Activated CD4-positive, CD25-positive, alpha-beta regulatory T cell treated with anti-CD3 and anti-CD28 coated beads, Interleukin-2, amount 50 U/mL, for 72 hours (primary cell): ENCODE measurements at places on chromosomes 6 and 20.

- DNase-seq, result no peak
Observed at GRCh38 chr6:115977220-115977619, 83.5 kb downstream of the FRK start.

- no peak for DNase-seq
Observed at GRCh38 chr20:60078351-60079250, 120.4 kb downstream of the CDH26 start.

DNA sequence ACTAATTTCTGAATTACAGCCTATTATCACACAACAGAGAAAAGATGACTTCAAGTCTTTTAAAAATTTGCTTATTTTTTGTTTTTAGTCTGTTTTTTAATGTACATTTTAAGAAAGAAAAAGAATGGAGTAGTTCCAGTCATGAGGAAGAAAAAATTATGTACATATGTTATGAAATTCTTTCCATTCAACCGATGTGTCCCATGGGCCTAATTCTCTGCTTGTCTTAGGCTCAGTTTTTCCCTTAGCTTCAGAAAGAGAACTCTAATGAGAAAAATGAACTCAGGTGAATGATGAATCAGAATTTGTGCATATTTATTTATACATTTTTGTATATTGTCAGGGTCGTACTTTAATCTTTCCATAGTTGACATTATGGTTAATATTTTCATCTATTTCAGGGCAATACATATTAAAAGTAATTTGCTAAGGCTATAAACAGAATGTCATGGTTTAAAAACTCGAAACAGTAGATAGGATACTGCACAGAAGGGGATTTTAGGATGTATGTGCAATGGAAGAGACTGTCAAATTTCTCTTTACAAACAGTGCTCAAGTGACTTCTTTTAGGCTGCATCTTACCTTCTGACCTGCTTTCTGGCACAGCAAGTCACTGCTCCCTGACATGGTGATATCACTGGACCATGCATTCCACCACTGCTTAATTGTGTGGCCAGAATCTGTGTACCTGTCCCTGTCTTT lies 153.1 kb downstream of the EPHA7 start:
- no peak for DNase-seq

GRCh38 chr20:50930139-50930975 lies 880 bp downstream of the ADNP start:
- DNase-seq, result peak; percentile 55

DNA sequence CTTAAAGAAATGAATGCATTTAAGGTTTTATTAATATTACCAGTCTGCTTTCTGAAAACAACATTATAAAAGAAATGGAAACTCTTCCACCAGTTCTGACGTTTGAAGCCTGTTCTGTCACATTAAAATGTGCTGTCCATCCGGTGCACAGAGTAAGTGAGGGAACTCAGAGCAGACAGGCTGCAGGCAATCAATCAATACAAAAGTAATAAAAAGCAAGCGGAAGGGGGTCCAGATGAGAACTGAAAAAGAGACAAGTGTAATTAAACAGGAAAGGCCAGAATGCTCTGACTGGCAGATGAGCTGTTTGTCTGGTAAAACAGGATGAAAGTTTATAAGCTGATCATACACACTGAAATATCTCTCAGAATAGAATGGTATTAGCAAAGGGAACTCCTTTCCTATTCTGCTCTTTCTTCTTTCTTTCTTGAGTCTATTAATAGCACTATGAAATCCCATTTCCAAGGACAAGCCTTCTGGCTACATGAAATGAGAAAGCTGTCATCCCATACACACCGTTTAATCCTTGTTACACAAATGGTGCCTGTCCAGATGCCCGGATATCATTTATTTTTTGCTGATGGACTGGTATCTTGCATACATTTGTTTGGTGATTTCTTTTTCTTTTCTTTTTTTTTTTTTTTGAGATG lies 94.3 kb downstream of the RAMACL start:
- DNase-seq, result no peak

- no peak for DNase-seq
Observed at GRCh38 chr6:153437193-153437592, 306.1 kb upstream of the RGS17 start.

DNA sequence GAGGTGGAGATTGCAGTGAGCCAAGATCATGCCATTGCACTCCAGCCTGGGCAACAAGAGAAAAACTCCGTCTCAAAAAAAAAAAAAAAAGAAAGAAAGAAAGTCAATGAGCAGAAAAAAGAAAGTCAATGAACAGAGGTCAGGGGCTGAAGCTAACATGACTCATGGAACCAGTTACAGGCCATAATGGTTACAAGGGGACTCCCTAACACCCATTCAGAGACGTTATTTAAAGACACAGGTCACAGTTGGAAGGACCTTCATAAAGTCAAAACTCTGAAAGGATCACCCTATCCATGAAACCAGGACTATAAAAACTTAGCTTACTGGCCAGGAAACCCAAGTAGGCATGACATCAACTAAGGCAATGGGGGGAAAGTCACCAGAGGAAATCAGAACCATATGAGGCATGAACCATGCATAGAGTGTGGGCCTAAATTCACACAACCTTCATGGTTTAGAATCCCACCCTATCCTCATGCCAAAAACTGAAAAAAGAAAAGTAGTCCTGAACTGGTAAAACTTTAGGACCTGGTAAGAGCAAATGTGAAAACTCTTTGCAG lies 18.2 kb downstream of the FBXL4 start:
- no peak for DNase-seq

- DNase-seq, result no peak
Observed at GRCh38 chr6:57207141-57207540, 15.0 kb downstream of the RAB23 start.

DNA sequence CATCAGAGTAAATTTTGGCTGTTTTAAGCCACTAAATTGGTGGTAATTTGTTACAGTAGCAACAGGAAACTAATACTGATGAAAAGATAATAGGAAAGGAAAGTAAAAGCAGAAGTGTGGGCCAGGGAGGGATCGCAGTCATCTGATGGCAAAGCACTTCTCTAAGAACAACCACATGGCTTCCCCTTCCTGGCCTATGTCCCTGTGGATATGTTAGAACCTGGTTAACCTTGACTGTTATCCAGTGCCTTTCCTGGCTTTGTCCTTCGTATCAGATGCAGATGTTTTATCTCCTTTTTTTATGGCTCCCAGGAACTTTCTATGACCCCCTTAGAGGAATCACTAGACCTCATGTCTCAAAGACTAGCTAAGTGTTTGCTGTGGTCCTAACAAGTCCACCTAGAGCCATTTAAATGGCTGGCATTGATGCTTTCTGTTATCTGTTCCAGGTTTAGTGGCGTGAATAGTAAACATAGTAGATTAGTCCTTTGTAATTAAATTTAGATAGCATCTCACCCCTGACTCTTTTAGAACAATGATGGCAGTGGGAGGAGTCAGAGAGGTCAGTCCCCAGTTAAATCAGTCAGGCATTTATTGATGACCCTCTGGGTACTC lies 79.2 kb upstream of the PHACTR2 start:
- DNase-seq, result no peak

DNA sequence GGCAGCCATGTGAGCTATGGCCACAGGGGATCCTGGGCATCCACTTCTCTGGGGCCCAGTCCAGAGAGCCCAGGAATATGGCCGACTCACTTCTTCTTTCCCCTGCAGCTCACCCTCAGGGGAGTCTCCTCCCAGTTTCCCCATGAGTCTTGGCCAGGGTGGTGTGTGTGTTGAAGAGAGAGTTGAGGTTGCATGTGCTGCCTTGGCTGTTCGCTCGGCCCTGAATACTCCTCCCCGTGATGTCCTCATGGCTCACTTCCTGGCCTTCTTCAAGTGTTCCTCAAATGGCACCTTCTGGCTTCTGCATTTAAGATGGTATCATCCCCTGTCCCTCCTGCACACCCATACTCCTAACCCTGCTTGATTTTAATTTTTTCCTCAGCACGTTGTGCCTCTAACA lies 3.2 kb upstream of the TREML1 start:
- no peak for DNase-seq

GRCh38 chr6:56798163-56798562 lies 155.5 kb upstream of the DST start:
- DNase-seq, result no peak

DNA sequence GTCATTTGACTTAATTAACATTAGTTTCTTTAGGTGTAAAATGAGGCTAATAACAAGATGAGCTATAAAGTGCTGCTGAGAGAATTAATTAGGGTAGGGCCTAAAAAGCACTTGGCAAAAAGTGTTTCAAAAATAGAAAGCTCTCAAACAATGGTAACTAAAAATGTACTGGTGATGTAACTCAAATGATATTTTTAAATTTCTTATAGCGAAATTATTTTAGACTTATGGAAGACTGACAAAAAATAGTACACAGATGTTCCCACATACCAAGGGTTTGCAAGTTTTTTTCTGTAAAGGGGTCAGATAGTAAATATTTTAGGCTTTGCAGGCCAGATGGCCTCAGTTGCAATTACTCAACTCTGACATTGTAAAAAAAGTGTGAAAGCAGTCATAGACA lies 190.7 kb upstream of the UFL1 start:
- DNase-seq, result no peak

GRCh38 chr6:45423824-45424450 lies 46.2 kb upstream of the SUPT3H start:
- DNase-seq, result peak; percentile 39

DNA sequence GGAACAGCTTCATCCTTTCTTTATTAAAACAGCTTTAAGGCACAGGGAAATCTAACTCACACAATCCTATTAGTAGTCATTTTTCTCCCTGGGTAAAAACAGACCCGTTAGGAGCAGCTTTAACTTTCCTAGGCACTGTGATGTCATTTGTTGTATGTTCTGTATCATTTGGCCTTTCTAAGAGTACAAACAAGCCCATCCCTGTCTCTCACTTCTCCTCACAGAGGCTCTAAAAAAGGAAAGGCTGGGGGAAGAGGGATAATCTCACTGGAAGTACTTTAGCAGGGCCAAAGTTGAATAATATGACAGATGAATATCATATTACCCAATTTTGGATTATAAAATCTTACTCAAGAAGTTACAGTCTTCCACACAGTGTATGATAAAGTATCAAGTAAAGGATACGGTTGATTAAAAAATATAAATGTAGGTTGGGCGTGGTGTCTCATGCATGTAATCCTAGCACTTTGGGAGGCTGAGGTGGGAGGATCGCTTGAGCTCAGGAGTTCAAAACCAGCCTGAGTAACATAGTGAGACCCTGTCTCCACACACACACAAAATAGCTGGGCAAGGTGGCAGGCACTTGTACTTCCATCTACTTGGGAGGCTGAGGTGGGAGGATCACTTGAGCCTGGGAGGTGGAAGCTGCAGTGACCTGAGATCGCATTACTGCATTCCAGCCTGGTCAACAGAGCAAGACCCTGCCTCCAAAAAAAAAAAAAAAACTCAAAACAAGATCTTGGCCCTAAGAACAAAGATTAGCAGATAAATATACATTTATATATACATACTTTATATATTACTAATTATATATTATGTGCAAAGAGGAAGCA lies 7.9 kb downstream of the NUDT3 start:
- DNase-seq, result no peak

GRCh38 chr6:118771253-118771652 lies 119.9 kb upstream of the CEP85L start:
- no peak for DNase-seq

DNA sequence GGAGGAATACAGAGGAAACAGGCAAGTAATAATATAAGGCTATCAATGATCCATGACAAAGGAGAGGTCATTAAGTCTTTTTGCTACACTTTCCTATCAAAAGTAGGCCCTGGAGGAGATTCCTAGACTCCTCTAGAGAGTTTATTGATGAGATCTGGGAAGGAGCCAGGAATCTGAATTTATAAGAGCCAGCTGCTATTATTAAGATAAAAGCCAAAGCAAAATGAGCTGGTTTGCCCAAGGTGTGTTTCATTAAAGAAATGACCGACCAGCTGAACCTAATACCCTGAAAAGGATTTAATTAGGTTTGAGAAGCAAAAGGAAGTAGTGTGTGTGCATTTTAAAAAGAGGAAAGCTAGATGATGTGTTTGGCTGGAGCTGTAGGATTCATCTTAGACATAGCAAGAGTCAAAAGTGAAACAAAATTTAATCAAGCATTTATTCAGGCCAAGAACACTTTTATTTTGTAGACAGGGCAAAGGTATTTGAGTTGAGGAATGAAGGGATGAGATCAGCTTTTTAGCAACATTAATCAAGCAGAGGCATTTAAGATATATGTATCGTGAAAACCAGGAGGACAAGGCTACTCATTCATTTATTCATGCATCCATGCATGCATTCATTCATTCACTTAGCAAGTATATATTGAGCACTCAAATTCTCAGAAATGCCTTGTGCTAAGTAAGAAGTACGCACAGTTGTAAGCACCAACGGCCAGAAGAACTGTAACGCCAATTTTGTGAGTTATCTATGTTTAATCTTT lies 43.5 kb upstream of the SCAF8 start:
- DNase-seq, result no peak

DNA sequence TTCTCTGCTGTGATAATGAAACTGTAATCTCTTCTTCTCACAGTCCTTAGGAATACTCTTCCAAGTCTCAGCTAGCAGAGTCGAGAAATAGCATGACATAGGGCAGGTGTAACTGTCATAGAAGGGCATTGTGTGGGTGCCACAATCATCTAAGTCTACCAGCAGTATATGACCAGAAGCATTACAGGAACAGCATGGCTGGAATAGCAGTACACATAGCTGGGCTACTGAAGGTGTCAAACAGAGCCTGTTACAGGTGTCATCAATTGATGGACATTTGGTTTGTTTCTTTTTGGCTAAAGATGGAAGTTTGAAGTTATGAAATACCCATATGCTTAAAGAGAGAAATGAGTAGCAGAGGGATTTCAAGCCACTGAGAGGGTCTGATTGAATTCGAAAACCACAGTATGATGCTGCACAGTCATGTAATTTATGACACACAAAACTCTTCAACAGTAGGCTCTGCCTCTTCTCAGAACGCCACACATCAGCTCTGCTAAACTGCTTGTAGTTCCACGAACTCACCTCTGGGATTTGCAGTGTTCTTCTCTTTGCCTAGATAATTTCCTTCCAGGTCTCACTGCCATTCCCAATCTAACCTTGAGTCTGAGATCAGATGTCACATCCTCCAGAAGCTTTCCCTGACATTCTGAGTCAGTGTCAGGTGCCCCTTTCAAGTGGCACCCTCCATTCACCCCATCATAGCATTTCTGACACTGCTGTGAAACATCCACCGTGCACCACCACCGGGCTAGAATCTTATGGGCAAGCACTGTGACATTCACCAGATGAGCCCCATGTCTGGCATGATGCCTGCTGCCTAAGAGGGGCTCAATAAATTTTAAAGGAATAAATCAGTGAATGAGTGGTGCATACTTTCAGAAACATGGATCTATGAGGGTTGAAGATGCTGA lies 151.0 kb downstream of the ADAT2 start:
- no peak for DNase-seq

- no peak for DNase-seq
Observed at GRCh38 chr6:113405326-113406047, 451.7 kb upstream of the MARCKS start.

DNA sequence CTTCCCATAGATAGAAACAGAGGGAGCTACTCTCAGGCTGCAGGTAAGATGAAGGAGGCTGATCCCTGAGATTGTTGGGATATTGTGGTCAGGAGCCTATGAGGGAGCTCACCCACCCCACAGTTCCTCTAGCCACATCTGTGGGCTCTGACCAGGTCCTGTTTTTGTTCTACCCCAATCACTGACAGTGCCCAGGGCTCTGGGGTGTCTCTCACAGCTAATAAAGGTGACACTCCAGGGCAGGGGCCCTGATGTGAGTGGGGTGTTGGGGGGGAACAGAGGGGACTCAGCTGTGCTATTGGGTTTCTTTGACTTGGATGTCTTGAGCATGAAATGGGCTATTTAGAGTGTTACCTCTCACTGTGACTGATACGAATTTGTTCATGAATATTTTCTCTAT lies 2.8 kb downstream of the HLA-F start:
- peak; percentile 17 for DNase-seq

- peak; percentile 74 for DNase-seq
Observed at GRCh38 chr20:2101057-2101864, at the start of gene STK35. TSS of gene STK35 (plus strand) at chr20:2101827. CDS start at chr20:2101882, 55 bp downstream.
